ENCODE measurements at places on chromosomes 2 and 18.

- DNase-seq = no peak
These were observed 182.4 kb downstream of the GFPT1 start for GRCh38 chr2:69204654-69205053.

DNA sequence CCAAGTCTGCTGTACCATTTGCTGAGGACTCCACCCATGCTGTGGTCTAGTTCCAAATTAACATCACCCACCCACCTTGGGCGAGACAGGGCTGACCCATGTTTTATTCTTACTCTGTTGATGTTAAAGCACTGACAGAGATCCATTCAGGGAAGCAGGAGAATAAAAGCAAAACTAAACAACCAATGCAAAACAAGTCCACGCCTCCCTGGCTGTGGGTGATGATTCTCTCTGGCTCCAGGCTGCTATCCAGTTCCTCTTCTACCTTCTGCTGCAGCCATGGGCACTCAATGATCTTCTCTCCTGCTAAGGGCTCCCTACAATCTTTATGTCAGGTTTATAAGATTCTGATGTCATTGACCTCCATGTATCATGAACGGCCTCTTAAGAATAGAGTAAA is 786.6 kb upstream of the ID2 start:
- DNase-seq = no peak

DNA sequence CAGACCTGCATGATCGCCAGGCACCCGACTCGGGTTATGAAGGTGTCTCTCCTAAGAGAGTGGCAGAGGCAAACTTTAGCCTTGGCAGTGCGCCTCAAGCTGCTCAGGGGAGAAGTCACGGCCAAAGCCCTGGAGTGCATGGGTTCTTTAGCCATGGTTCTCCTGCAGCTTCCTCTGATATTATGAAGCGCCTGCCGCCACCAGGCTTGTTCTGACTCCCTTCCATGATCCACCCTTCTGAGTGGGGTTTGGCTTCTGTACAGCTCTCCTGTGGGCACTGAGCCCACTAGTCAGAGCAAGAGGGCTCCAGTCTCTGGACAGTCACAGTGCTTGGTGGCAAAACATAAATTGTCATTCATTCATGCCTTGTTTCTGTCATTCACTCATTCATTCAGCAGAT is 25.9 kb upstream of the TMBIM1 start:
- no peak for DNase-seq

DNA sequence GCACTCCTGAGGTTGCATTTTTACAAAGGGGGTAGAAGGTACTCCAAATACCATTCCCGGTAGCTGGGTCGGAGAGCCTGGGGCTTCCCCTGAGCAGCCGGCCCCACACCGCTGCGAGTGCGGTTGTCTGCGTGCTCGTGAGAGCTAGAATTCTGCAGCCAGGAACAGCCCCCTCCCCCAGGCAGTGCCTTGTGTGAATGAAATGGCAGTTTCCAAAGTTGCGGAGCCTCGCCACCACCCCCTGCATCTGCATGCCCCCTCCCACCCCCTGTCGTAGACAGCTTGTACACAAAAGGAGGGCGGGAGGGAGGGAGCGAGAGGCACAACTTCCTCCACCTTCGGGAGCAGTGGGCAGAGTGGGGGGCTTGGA is 1.1 kb downstream of the MYCN start:
- no peak for DNase-seq

- DNase-seq = peak; percentile 52
These were observed 25.3 kb upstream of the MFSD6 start for GRCh38 chr2:190382851-190383250.

GRCh38 chr2:85851253-85852151 is 37.3 kb downstream of the ST3GAL5 start:
- no peak for DNase-seq

Measured in astrocyte of the spinal cord (primary cell).